ENCODE measurements at places on chromosomes 1 and 21.

DNA sequence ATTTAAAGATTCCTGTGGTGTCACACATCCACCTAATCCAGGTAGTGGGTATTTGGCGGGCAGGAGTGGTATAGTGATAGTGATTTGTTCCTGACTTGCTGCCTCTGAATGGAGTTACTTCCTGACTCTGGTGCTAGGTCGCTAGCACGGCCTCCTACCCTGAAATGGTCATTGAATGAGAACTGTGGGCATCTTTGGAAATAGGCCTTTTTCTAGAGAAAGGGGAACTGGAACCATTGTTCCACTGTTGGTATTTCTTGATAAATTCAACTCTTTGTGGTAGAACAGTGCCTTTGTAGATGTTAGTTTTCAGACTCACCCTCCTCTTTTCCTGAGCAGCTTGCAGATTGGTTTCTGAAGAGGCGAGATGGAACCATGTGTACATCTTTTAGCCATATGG, 1.5 kb downstream of the QSOX1 start:
- DNase-seq = no peak

DNA sequence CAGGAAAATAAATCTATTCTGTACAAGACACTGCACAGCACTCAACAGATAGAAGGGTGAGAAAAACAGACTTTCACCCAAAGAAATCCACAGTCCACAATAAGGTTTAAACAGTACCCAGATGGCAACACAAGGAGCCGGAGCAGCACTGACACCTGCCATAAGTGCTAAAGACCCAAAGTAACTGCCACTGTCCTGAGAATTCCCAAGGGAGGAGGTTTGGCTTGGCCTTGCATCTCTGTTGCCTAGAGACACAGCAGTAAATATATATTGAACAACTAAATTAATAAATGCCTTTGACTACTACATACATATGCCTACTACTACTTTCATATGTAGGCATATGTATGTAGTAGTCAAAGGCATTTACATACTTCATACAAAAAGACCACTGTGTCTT, 68.0 kb downstream of the VAV3 start:
- DNase-seq = no peak

GRCh38 chr1:116572771-116573430, 2.1 kb upstream of the CD58 start:
- DNase-seq = no peak

- DNase-seq = no peak
Observed at GRCh38 chr1:46437723-46438122, 43.6 kb downstream of the FAAH start.

DNA sequence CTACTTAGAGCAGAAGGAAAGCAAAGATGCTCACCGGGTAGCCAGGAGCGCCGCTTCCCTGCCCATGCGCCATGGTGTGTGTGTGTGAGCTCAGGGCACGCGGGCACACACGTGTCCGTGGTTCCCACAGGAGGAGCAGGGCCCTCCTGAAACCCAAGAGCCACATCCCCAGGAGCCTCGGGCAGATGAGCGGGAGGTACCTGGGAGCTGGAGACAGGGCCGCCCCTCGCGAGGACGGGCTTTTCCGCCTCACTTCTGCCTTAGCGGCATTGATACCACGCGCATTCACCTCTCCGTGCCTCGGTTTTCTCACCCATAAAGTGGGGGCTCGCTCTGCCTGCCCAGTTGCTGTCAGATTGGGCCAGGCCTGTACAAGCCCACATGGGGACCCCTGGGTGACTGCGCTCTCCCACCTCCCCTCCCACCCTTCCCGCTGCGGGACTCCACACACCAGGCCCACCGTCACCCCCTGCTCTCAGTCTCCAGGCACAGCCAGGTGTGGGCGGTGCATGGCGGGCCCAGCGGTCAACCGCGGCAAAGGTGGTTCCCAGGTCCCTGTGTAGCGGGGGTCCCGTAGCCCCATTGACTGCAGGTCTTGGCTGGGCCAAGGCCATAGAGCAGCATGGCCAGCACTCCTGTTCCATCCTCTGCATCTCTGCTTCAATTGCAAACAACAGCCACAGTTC, 66.3 kb downstream of the SIK1 start:
- no peak for DNase-seq

DNA sequence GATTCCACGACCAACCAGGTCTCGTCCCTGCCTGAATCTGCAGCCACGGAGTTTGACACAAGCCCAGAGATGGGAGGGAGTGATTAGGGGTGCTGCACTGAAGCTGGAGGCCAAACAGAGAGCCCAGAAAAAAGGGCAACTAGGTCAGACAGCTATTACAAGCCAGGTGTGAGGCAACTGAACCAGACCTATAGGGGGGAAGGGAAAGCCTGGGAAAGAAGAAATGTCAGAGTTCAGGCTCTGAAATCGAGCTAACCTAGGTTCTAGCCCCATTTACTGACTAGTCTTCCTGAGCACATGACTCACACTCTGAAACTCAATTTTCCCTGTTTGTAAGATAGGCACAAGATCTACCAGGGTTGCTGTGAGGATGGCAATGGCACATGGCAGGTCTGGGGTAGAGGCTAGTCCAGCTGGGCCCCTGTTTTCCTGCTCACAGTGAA, 1.7 kb downstream of the DHCR24 start:
- DNase-seq = no peak

- DNase-seq = no peak
Observed at GRCh38 chr1:56816909-56817308, 2.3 kb downstream of the FYB2 start.

- DNase-seq = no peak
Observed at GRCh38 chr1:231193710-231194340, 32.0 kb downstream of the TRIM67 start.

DNA sequence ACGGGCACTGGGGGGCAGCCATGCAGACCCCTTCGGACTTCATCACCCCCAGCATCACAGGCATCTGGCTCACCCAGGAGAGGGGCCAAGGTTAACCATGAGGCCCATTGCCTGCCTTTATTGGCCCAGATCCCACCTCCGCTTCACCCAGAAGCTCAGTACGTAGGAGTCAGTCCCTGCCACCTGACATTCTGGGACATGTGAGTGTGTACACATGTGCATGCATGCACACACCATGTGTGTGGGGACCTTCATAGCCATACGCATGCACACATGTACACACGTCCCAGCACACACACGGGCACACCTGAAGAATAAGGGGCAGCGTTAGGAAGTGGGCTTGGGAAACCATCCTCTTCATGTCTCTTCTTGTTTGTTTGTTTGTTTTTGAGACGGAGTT, 24.1 kb upstream of the TRAPPC10 start:
- DNase-seq = no peak

GRCh38 chr1:23759277-23759676, 16.0 kb downstream of the ELOA start:
- DNase-seq = no peak

- no peak for DNase-seq
Observed at GRCh38 chr1:115671176-115671934, 29.6 kb downstream of the VANGL1 start.

GRCh38 chr1:9841460-9841859, 17.7 kb upstream of the CLSTN1 start:
- no peak for DNase-seq

GRCh38 chr1:157682710-157683437, 17.7 kb downstream of the FCRL3 start:
- DNase-seq = no peak

- DNase-seq = no peak
Observed at GRCh38 chr1:167532964-167533824, 14.9 kb upstream of the CD247 start.

- no peak for DNase-seq
Observed at GRCh38 chr1:94098585-94099111, 22.3 kb downstream of the ABCA4 start.

DNA sequence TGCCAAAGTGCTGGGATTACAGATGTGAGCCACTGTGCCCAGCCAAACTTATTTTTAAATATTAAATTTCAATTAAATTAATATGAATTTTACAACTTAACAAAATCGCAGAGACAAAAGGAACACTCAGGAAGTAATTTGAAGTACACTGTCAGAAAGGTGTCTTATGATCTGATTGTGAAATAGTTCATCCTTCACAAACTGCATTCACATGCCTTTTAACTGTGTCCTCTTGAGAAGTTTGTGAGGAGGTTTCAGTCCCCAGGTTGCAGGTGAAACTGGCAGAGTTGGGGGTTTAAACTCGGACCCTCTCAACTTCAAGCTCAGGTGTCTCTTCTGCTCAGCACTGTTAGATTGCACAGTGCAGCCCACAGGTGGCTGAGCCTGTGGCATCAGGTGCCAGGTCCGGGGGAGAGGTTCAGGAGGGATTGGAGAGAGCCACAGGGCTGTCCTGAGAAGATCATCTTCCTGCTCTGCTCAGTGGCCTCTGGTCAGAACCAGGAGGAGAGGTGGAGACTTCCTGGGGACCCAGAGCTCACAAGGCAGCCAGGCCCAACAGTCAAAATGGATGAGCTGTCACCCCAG, 152.3 kb upstream of the RAB4A start:
- DNase-seq = no peak

DNA sequence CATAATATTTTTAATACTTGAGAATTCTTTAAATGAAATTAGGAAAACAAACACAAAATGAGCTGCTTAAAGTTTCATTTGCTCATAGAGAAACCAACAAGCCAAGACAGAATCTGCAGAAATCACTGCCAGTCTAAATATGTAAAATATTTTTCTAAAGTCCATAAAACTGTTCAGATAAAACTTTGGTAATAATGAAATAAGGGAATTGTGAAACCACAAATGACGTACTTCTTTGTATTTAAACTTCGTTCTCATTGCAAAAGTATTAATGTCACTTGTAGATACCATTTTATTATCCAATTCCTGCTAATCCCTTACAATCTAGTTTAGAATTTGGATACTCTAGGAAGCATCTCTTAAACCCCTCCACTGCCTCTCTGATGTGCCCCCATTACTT, 234.5 kb upstream of the NEGR1 start:
- DNase-seq = no peak

DNA sequence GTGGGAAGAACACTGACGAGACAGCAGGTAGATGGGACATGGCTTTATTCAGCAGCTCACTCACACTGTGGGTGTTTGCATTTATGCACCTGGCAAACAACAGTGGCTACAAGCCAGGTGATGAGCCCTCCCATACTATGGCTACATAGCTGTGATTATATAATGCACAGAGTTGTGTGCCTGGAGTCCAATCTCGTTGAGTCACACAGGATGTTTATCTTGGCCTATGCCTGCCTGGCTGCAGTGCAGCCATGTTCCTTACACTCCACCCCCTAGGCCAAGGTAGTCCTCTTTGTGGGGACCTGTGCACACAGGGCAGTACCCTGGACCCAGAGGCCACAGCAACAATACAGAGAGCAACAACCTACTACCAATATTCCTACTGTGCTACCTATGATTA, 1643.8 kb downstream of the MRPL39 start:
- no peak for DNase-seq

GRCh38 chr1:27099135-27099586, 55.8 kb downstream of the SLC9A1 start:
- DNase-seq = no peak

DNA sequence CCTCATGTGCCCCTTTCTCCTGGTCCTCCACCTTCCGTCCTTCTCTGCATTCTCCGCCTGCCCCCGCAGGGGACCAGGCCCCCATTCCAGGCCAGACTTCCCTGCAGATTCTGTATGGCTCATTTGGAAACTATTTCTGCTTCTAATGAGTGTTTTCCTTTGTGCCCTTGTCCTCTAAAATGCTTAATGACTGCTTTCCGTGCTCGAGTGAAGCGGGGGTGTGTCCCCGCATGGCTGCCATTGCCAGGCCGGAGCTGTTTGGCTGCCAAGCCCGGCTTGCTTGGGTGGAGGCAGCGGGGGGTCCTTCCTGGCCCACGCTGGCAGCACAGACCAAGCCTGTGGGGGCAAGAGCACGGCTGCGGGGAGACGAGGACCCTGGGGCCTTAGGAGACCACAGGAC, 299.3 kb upstream of the VAMP3 start:
- no peak for DNase-seq

DNA sequence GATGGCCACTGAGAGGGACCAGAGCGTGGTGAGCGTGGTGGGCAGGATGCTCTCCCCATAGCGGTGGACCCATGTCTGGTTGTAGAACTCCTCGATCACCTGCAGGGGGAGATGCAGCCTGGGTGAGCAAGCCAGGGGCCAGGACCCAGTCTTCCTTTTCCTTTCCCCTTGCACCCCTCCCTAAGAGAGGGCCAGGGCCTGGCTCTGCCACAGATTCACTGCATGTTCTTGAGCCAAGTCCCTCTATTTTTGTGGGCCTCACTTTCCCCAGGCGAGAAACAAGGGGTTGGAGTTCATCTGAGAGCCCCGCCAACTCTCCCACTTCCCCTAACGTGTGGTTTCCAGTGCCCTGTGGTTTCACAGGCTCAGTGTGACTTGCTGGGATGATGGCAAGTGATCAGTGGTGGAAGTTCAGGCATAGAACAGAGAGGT, 27.5 kb downstream of the SLC2A1 start:
- peak; percentile 72 for DNase-seq

DNA sequence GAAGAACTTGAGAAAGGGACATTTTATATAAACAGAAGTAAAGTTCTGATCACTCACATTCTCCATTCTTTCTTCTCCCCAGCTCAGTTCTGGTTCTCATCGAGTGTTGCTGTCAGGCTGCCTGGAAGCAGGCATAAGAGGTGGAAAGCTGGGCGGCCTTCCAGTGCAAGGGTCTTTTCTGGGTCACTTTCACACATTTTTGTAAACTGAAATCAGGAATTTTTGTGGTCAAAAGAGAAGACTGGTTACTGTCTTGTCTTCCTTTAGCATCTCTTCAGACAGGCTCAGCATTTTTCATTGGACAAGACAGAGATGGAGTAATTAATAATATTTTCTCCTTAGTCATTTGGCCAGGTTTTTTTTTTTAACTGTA, 93.7 kb downstream of the CTH start:
- no peak for DNase-seq

DNA sequence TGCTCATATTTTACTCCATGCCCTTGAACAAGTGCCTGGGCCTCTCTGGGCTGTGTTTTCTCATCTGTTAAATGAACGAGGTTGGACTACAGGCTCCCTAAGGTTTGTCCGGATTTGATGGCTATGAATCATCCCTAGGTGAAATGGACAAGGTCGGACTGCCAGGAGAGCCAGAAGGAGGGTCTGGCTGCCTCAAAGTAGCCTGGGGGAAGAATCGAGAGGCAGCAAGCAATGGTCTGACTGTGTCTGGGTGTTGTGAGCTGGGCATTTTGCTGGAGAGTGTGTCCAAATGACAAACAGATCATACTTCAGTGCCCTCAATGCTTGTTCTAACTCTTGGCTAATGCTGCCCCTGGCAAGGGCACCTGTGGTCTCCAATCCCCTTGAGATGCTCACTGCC, 730.9 kb downstream of the PTPRU start:
- DNase-seq = no peak

All from CD4-positive, alpha-beta T cell treated with Interleukin-6 at 100 ng/mL for 8 hours (primary cell).